Stimulated activated CD4-positive, alpha-beta T cell treated with anti-CD3 and anti-CD28 coated beads, Interleukin-15, amount 100 ng/mL, for 1 hour (primary cell): ENCODE measurements at places on chromosomes 4 and X.

DNA sequence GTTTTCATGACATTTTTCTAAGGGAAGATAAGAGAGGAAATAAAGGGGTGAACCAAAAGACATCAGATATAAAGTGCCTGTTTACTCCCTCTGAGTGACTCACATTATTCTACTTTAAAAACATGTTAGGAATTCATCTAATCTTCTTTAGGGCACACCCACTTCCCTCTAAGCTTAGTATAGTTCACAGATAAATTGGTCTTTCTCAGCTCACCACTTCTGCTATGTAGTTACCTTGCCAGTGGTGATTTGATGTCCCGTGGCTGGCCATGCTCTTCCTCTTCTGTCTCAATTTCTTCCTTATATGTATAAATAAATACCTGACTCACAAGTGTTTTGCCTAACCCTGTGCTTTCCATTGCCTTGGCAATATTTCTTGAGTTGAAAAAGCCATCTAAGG, 96.8 kb downstream of the PDLIM5 start:
- DNase-seq = no peak

- DNase-seq = no peak
These were observed 160.1 kb upstream of the MBNL3 start for GRCh38 chrX:132648895-132649294.

DNA sequence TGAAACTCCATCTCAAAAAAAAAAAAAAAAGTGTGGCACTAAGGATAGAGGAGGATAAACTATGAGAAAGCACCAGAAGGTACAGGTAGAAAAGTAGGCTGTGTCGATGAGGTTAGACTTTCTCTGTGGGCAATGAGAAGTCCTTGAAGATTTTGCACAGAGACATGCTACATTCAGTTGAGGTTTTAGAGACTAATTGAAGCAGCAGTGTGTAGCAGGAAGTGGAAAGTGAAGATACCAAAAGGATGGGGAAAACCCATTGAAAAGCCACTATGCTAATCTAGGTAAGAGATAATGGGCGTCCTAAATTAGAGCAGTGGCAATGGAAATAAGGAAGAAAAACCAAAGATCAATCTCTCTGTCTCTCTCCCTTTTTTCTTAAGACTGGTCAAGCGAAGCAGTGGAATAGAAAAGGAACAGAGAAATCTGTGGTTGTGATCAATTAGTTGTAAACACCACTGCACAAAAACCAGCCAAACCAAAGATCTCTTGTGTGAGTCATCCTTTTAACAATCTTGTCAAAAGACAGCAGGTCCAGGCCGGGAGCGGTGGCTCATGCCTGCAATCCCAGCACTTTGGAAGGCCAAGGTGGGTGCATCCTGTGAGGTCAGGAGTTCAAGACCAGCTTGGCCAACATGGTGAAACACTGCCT, 3.5 kb downstream of the SPINK2 start:
- no peak for DNase-seq

GRCh38 chrX:147570483-147570882, 341.2 kb upstream of the FMR1 start:
- DNase-seq = no peak

GRCh38 chr4:27843776-27844175, 983.1 kb downstream of the STIM2 start:
- DNase-seq = no peak

DNA sequence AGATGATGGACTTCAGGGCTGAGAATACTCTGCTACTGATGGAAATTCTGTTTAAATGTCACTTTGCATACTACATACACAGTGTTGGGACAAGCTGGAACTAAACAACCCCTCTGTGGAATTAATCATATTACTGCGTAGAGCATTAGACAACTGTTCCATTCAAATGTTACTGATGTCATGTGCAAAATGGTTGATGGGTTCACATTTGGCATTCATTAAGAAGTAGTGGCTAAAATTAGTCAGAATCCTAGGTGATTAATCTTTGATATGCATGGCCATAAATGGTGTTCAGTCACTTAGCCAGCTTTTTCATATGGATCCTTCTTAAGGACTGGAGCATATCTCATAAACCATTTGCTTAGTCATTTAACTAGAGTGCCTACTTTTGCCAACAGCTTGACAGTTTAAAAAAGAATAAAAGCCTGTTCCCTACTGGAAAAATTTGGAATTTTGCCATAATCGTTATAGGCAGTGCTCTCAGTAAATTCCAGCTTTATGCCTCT, 105.2 kb downstream of the RNF150 start:
- DNase-seq = no peak

- no peak for DNase-seq
These were observed 127.2 kb downstream of the FNIP2 start for GRCh38 chr4:158895797-158896576.

DNA sequence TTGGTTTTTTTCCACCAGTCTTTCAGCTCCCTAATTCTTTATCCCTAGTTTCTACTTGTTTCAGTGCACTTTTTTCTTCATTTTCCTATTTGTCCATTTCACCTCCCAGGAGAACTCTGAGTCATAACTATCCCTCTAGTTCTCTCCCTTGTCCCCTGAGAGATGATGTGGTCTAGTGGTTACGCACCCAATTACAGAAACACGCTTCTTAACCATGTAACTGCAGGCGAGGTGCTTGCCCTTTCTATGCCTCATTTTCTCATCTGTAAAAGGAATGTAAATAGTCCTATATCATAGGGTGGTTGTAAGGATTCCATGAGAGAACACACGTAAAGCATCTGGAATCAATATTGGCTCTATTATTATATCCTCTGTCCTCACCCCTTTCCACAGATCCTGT, 8.8 kb upstream of the GRPR start:
- DNase-seq = no peak

DNA sequence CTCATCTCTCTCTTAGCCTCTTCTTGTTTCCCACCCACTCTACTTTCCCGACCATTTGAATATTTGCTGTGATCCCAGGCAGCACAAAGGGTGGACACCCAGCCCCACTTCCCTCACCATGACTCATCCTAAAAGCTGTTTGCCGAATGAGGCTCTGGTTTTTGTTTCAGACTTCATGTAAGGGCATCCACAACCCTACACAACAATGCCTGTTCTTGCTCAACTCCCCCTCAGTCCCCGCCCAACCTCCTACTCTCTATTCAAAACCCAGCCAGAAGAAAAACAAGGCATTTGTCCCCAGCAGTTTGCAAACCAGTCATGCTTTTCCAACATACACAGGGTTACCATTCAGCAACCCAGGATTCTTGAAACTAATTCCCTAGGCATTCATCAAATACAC, 516.5 kb upstream of the CNKSR2 start:
- no peak for DNase-seq

DNA sequence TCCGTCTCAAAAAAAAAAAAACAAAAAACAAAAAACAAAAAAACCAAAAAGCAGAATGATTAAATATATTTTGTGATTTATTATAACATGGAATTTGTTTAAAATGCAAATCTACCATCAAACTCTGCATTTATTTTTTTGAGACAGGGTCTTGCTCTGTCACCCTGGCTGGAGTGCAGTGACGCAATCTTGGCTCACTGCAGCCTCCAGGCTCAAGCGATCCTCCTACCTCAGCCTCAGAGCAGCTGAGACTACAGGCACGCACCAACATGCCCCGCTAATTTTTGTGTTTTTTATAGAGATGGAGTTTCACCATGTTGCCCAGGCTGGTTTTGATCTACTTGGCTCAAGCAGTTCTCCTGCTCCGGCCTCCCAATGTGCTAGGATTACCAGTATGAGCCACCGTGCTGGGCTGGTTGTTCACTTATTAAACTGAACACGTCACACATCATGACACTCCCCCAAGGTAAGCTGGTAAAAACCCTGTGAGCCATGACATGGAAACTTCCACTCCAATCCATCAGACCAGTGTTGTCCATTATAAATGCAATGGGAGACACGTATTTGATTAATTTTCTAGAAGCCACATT, 45.7 kb downstream of the RBM47 start:
- DNase-seq = no peak

GRCh38 chrX:13090339-13091110, 46.1 kb upstream of the FAM9C start:
- no peak for DNase-seq

DNA sequence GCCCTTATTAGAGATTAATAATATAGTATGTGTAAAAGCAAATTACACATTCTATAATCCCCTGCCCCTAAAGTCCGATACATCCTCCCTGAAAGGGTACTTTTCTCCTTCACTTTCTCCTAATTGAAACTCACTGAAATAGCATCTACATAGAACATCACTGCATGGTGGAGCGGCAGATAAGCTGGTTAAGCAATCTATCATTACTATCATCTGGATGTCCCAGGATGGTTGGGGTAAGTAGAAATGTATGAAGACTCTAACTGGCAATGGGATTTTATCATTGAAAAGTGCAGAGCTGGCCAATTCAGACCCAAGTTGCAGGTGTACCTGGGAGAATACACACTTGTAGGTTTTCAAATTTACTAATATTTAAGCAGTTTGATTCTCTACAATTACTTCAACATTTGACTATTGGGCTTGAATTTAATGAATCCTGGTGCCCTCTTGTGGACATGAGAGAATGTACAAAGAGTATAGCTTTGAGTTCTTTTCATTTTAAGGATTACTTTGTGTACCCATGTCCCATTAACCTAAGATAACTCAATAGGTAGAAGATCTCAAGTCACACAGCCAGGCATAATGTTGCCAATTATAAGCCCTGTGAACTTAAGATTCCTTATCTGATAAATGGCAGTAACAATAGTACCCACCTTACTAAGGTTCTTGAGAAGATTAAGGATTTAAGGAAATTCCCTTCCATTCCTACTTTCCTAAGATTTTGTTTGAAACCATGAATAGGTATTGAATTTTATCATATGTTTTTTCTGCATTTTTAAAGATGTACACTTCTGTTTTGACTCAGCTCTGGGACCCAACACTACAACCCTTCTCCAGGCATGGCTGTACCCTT, 69.8 kb downstream of the SHROOM3 start:
- DNase-seq = no peak

- DNase-seq = no peak
These were observed 21.2 kb upstream of the PDE6B start for GRCh38 chr4:604131-604530.

GRCh38 chr4:113869743-113870375, 108.3 kb upstream of the CAMK2D start:
- DNase-seq = peak; percentile 45

DNA sequence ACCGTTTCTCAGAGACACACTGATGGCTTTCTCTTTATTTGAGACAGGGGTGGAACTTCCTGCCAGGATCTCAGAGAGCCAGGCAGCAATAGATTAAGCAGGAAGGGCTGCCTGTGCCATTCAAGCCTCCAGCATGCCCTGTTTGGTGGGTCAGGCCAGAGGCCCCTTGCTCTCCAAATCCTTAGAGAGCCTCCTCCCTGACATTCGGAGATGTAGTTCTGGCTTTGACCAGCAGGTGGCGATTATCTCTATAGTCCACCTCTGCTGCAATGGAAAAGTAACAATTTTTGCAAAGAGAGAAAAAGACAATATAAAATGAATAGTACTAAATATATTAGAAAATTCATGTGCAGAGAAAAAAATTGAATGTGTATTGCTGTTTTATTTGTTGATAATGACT, 93.9 kb downstream of the NXF2B start:
- peak; percentile 37 for DNase-seq

DNA sequence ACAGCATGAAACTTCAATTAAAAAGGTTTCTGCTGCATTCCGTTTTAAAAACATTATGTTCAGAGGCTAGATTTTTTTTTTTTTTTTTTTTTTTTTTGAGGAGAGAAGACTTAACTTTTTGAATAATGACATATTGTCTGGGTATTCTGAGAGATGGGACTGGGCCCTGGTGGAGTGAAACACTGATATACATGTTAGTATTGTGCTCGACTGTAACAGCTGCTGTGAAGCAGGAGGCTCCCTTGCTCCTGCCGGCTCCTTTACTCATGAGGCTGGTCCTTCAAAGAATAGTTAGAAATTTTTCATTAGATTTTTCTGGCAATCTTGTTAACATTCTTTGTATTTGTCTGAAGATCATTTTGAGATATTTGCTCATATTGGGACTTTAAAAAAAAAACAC, 73.3 kb downstream of the TMEM131L start:
- no peak for DNase-seq

DNA sequence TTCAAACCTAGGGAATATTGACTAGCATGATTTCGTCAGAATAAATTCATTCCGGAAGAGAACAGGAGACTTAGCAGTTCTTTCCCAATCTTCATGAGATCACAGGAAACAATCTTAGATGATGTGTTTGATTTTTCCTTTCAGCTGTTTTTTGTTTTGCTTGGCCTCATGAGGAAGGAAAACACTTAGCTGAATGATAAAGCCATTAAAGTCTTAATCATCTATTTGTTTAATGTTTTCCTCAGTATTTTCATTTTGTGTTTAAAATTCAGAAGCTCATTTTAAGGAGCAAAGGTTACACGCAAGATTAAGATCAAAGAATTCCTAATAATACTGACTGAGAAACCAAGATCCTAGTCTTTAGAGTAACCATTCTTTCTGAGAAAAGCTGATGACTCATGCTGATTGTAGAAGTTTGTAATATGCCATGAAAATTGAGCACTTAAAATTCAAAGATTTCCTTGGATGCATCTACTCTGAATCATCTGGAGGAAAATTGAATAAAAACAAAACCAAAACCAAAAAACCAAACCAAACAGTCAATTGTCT, 15.4 kb upstream of the TBC1D19 start:
- no peak for DNase-seq

DNA sequence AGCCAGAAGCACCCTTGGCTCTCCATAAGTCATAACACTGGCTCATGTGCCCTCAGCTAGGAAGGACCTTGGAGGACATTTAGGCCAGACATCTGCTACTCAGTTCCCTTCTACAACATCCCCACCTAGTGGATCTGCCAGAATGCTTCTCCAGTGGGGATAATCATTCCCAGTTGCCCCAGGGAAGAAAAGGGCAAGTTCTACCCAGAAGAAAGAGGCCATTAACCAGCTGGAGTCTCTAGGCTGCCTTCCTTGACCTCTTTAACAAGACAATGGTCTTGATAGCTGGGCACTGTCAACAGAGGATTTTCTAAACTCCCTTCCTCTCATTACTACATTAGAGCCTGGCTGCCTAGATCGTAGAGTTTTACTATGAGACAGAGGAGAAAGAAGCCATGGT, 42.0 kb downstream of the LGI2 start:
- DNase-seq = no peak

DNA sequence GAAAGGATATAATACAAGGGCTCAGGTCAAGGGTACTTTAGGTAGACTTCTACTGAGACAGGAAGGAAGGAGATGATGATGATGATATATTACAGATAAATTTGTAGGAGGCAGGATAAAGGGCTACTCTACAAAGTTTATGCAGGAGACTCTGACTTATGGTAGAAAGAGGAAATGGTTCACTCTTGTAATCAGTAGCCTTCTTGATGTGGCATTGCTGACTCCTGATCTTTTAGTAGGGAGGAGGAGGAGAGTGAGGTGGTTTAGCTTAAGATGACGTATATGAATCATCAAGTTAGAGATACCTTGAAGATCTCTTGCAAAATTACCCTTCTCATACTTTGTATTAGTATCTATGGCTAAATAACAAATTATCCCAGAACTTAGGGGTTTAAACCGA, 4.7 kb downstream of the BLTP1 start:
- DNase-seq = no peak
